Stimulated activated CD4-positive, alpha-beta T cell treated with anti-CD3 and anti-CD28 coated beads, Interleukin-1b, Interleukin-23, amount 100 ng/mL, for 1 hour (primary cell): ENCODE measurements at places on chromosomes 3 and 15.

DNA sequence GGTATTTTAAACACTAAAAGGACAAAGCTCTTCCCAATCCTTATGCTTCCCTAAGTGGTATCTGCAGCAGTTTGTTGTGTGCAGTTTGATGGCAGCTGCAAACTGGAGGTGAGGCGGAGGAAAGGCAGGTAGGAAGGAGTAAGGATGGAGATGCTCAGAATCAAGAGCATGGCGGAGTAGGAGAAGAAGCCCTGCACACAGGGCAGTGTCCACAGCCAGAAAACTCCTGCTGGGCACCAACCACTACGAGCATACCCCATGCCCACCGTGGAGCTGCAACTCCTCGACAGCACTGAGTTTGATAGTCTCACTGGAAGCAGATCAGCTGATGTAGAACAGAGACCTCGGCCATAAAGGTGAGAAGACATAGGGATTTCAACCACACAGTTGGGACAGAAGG lies 30.3 kb upstream of the ESYT3 start:
- no peak for DNase-seq

GRCh38 chr15:63474810-63475316 lies 29.5 kb upstream of the USP3 start:
- DNase-seq: no peak

DNA sequence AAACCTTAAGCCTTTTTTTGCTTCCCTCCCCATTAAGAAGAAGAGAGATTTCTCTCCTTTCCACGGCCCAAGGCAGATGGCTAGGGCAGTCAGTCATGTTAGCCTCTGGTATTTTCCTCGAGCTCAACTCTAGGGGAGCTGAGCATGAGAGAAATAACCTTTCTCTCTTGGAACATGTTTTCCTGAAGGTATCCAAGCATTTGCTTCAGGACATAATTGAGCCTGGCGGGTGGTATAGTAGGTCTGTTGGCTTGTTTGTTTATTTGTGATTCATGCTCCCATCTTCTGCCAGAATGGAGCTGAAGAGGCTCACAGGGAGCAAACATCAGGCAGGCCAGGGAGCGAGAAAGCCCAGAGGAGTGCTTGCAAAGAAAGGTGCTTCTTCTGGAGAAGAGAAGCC lies 102.5 kb downstream of the MESD start:
- no peak for DNase-seq

- no peak for DNase-seq
Observed at GRCh38 chr3:37987315-37987697, 3.3 kb upstream of the VILL start.

DNA sequence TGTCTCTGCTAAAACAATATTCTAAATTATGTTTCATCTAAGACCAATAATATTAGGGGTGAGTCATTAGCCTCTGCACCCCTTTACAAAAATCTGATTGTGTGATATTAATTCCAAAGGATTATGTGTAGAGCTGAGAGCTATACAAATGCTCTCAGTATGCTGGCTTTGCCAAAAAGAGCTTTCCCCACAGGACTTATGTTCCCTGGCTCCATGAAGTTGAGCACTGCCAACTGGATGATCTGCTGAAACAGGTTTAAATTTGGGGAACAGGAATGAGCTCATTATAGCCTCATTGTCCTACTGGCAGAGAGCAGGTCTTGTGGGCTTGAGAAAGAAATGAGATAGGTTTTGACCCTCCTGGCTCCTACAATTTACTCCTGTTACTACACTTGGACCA lies 347.8 kb upstream of the LMCD1 start:
- no peak for DNase-seq

DNA sequence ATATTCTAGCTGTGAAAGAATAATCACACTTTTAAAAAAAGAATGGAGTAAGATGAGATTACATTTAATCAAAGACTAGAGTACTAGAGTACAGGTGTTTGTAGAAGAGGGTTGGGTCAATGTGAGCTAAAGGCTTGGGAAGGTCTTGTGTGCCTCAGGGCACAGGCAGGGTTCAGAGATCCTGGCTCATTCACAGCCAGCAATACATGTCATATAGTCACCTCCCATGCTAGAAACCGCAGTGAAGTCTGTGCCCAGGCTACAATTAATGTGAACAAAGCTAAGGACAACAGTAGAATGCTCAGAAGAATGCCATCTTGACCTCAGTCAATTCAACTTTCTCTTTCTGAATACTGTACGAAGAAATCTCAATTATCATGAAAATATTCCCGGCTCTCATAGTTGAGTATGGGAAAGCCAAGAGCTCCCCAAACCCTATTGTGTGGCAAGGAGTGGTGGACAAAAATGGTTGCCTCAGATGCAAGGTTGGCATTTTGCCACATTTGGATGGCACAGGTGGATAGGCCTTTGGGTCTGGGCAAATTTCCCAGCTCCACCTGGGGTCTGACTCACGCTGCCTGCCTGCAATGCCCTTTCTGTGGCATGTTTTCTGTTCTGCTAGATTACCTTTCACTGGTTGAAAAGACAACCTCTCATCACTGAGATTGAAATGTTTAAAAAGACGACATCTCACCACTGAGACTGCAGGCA lies 70.2 kb downstream of the NMD3 start:
- no peak for DNase-seq

- no peak for DNase-seq
Observed at GRCh38 chr3:195113536-195114425, 157.2 kb downstream of the XXYLT1 start.

DNA sequence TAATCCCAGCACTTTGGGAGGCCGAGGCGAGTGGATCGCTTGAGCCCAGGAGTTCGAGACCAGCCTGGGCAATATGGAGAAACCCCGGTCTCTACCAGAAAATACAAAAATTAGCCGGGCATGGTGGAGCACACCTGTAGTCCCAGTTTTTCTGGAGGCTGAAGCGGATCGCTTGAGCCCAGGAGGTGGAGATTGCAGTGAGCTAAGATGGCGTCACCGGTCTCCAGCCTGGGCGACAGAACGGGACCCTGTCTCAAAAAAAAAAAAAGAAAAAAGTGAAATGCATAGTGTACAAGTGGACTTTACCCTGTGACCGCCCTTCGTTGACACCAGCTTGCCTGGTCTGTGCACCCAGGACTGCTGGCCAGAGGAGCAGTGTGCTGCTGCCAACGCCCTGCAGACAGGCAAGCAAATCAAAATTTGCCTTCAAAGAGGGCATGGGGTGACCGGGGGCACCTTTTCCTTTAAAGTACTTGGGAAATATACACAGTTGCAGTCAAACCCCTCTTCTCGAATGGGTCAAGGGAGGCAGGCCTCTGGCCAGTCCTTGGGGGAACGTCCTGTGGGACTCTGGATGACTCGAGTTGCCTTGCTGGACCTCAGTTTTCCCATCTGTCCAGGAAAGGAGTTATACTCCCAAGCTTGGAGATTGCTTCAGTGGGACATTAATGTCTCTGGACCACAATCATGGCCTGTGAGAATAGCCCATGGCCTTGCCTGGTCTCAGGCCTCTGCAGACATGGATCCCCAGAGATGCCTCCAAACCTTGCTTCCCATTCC lies 1.0 kb downstream of the XYLB start:
- DNase-seq: no peak

GRCh38 chr15:84671211-84671610 lies 13.2 kb upstream of the NMB start:
- DNase-seq: no peak

GRCh38 chr3:190855151-190855550 lies 7.3 kb downstream of the GMNC start:
- DNase-seq: no peak

- no peak for DNase-seq
Observed at GRCh38 chr3:192867645-192868044, 50.0 kb downstream of the MB21D2 start.
